ENCODE measurements at places on chromosomes 16 and 17.
A peak's percentile ranks its signal among the peaks of the same experiment; 100 is the strongest.

DNA sequence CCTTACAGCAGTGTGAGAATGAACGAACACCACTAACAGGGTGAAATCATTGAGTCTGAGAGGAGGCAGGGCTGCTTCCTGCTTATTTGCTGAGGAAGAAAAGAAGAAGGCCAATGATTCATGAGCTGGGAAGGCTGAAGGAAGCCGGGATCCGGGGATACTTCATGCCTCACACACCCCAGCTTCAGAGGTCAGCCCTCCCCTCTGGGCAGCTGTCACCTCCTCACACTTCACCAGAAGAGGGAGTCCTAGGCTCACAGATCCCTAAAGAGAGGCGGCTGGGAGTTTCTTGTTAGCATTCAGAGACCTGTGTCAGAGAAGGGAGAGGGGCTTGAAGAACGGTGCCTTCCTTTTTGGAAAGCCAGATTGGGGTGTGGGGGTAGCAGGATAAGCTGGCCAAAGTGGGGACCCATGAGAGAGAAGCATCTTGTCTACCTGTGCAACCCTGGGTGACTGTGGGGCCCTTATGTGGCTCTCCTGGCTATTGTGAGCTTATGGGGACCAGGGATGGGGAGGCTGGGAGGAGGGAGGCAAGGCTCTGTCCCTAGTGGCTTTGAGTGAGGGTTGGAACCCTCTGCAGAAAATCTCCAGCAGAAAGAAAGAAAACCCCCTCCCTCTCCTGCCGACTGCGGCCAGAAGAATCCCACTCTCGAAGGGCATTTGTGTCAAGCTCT is 94.6 kb downstream of the RGS9 start:
- DNase-seq, result peak; percentile 2

DNA sequence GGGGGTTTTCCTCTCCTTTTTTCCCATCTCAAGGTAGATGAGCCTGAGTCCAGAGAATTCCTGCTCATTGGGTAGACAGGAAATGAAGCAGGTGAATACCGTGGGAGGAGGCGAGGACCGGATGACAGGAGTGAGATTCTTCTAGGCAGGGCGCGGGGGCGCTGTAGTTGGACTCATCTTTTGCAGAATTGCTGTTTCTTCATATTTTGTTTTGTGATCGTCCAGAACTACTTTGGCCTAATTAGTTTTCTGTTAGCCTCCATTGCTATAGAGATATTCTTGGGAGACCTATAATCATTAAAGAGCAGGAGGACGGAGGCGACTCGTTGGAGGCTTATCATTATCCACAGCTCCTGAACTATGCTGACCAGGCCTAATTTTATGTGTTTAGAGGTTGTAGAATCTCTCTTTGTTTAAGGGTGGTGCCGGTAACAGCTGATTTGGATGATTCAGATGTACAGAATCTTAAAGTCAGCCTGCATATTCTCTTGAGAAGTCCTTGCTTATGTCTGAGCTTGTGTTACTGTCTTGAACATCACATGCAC is 650 bp downstream of the ATP6V0A1 start:
- DNase-seq, result no peak

- no peak for DNase-seq
Observed at GRCh38 chr16:52489894-52490293, 57.0 kb downstream of the TOX3 start.

- DNase-seq, result no peak
Observed at GRCh38 chr16:11379420-11379819, 34.2 kb downstream of the RMI2 start.

DNA sequence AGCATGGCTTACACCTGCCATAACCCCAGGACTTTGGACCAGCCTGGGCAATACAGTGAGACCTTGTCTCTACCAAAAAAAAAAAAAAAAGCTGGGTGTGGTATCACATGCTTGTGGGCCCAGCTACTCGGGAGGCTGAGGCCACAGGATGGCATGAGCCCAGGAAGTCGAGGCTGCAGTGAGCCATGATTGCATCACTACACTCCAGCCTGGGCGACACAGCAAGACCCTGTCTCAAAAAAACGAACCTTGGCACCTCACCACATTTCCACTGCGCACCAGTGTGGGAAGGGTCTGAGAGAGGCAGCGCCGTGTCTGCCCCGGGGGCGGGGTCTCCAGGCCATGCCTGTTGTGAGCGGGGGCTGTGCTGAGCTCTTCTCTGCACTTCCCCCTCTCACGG is 6.3 kb downstream of the ACSF3 start:
- no peak for DNase-seq

DNA sequence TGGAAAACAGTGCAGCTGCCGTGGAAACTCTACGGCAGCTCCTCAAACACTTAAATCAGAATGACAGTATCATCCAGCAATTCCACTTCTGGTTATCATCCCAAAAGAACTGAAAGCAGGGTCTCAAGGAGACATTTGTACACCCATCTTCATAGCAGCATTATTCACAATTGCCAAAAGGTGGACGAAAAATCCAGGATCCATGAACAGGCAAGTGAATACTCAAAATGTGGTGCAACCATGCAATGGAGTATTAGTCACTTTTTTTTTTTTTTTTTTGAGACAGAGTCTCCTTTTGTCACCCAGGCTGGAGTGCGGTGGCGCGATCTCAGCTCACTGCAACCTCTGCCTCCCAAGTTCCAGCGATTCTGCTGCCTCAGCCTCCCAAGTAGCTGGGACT is 10.6 kb upstream of the AATK start:
- no peak for DNase-seq
